HuH-7 (cell line): ENCODE measurements at places on chromosomes 12 and 14.

GRCh38 chr12:95073698-95074520 is 491 bp upstream of the NR2C1 start:
- no peak for DNase-seq

DNA sequence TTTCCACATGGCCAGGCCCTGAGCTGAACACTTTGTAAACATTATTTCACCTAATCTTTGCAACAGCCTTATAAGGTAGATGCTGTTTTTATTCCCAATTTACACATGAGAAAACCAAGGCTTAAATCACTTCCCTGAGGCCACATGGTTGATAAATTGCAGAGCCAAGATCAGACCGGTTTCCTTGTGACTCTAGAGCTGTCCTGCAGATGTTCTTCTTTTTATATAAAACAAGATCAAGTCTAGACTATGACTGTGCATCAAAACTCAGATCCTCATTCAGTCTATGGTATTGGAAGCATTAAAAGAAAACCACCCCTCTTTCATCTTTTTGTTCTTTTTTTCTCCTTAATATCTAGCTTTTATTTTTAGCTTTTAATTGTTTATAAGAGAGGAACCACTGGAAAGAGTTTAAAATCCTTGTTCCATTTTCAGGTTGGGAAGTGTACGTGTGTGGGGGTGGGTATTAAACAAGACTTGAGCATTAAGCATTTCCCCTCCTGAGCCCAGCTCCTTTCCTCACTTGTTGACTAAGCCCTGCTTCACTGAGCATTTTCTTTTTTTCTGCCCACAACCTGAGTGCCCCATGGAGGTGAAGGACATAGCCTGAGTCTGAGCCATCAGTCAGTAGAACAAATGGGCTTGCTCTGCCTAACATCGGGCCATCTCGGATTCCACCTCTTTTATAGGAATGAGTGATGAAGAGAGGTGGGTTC is 45.4 kb downstream of the GPATCH2L start:
- no peak for DNase-seq

DNA sequence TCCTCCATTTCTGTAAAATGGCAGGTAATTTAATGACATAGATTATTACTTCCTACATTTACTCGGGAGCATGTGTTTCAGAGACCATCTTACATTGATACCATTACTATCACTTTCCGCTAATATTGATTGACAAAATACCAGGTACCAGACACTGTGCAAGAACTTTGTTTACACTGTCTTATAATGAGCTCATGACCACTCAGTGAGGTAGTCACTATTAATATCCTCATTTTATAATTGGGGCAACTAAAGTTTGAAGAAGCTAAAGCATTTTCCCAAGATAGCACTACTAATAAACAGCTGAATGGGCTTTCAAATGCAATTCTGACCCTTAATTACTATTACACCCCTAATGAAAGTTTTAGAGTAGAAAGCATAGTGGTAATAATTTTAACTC is 734.8 kb downstream of the DIO2 start:
- DNase-seq, result no peak

GRCh38 chr14:84592770-84593169 is 937.2 kb upstream of the FLRT2 start:
- DNase-seq, result no peak

DNA sequence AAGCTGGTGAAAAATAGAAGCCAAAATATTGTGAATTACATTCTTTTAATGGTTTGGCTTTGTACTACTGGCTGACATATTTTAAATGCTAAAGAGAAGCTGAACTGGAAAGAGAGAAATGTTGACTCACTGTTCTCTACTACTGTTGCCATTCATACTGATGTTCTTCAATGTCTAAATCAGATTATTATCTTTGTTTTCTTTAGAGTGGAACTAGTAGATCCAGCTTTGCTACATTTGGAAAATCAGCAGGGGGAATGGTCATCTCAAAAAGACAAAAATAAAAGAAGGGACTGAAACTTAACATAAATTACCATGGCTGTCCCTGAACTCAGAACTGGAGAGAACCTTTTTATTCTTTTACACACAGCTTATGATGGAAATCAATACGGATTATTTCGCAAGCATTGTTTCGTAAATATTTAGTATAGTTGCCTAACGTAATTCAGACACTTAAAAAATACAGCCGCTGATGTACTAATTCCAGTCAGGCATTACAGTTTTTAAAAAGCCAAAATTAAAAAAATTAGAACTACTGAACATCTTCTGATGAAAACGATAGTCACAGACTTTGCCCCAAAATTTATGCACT is 76.3 kb upstream of the OTX2 start:
- no peak for DNase-seq

GRCh38 chr12:113174461-113175384 is 10.6 kb downstream of the DDX54 start:
- DNase-seq, result peak; percentile 88

DNA sequence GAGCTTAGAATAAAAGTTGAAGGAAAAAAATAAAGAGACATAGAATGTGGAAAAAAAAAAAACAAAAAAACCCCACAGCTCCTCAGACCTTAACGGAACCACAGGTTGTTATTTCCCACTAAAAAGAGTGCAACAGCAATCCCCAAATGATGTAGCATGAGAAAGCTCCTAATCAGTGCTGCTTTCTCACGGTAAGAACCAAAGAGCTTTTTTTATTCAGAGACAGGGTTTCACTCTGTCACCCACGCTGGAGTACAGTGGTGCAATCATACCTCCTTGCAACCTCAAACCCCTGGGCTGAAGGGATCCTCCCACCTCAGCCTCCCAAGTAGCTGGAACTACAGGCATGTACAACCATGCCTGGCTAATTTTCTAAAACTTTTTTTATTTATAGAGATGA is 13.3 kb downstream of the NDUFA12 start:
- no peak for DNase-seq

GRCh38 chr12:68479261-68479895 is 131.3 kb upstream of the RAP1B start:
- no peak for DNase-seq

GRCh38 chr14:36647417-36647823 is 14.2 kb upstream of the PAX9 start:
- no peak for DNase-seq

DNA sequence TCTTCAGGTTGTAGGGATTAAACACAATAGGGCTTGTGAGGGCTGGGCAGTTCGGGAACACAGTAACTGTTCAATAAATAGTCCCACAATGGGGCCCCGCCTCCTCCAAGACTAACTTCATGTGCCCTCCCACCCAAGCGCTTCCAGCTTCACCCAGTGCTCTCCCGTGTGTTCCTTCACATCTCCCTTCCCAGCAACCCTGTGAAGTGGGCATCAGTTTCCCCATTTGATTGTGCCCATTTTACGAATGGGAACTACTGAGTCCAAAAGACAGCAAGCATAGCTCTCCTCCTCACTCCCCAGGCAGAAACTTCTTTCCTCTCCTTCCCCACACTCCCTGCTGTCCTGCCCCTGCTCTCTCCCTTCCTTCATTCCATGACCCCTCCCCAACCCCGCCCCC is 6.2 kb upstream of the TRPV4 start:
- no peak for DNase-seq

DNA sequence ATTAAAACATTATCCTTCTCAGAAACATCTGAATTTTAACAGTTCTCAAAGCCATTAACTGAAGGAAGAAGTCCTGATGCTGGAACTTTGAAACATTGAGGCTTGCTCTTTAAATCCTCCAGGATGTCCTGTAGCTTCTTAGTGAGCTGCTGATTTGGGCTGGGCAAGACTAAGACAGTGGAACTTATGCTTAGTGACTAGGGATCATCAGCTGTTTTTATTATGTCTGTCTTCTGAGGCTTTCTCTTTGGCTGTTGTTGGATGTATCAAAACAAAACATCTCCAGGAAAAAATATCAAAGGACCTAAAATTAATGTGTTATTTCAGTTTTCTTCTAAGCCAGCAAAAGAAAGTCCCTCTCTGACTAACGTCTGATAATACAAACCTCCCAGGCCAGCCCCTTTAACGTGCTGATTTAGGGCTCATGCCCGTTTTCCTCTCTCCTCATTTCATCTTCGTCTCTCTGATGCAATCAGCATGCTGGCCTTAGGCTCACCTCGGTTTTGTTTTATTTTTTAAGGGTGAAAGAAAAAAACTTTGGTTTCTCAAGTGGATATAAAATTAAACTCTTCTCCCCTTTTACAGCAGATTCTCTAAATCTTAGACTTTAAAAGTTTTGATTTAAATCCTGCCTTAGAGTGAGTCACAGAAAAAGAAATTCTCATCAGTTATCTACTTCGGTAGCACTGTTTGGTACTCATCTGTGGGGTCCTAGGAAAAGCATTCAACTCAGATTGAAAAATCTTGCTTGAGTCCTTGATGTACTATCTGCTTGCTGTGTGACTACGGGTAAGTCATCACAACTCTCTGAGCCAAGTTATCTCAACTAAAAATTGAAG is 106.2 kb upstream of the CCDC91 start:
- no peak for DNase-seq

GRCh38 chr12:131101006-131101405 is 147.3 kb downstream of the ADGRD1 start:
- no peak for DNase-seq

DNA sequence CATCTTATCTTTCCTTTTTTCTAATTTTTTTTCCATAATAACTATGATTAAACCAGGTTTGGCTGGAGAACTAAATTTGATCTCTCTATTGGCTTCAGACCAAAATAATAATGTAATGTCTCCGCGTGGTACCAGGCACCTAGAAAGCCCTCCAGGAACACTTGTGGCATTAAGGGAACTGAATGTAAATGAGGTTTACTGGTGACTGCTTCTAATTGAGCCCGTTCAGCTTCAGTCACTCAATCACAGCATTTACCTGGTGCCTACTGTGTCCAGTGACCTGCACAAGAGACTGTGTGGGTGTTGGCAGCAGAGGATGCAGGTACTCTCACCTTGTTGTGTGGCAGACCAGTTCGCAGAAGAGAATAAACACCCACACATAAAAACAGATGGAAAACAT is 302.5 kb downstream of the DPF3 start:
- DNase-seq, result no peak

DNA sequence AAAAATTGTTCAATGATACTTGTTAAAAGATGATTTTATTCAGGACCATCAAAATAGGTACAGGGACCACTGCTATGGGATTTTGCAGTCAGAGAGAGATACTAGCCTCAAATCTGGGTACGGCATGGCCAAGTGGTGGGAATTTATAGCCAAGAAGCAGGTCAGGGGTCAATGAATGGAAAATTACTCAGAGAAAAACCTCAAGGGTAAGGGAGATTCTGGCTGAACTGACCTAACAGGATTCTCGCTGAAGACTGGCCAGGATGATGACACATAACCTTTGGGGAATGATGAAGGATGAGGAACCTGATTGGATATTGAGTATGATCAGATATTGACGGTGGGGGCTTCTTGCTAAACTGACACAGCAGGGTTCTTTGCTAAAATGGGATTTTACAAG is 32.7 kb downstream of the DEPDC4 start:
- DNase-seq, result no peak

DNA sequence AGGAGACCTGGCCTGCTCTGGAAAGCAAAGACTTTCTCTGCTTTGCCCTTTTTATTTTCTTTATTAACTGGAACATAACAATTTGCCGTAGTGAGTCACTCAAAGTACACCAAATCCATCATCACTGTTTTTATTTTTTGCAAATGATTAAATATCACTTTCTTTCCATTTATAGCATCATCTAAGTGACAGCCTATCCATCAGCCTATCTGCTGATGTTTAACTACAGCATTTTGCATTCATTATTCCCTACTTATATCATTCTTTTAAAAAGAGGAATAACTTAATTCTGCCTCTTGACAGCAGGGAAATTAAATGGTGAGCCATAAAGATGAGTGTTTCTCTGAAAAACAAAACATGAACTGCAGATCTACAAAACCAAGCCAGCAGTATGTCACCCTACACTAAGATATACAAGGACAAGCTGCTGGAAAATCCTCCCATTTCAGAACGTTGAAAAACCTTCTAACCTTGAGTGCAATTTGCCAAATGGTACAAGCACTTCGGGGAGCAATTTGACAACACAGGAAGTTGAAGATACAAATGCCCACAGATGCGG is 821.3 kb upstream of the TMEM132C start:
- DNase-seq, result no peak

- no peak for DNase-seq
These were observed 28.5 kb upstream of the PLEK2 start for GRCh38 chr14:67440513-67440912.

DNA sequence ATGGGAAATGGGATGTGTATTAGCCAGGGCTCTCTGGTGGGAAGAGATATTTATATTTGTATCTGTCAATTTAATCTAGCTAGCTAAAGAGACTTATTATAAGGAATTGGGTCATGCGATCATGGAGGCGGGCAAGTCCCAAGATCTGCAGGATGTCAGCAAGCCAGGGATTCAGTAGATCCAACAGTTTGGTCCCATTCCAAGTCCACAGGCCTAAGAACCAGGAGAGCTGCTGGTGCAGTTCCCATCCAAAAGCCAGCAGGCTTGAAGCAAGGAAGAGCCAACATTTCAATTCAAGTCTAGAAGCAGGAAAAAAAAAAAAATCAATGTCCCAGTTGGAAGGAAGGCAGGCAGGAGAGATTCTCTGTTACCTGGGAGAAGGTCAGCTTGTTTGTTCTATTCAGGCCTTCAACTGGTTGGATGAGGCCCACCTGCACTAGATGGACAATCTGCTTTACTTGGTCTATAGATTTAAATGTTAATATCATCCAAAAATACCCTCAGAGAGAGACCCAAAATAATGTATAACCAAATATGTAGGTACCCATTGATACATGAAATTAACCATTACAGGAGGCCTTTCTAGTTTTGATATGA is 60.7 kb upstream of the BCAT1 start:
- DNase-seq, result no peak

DNA sequence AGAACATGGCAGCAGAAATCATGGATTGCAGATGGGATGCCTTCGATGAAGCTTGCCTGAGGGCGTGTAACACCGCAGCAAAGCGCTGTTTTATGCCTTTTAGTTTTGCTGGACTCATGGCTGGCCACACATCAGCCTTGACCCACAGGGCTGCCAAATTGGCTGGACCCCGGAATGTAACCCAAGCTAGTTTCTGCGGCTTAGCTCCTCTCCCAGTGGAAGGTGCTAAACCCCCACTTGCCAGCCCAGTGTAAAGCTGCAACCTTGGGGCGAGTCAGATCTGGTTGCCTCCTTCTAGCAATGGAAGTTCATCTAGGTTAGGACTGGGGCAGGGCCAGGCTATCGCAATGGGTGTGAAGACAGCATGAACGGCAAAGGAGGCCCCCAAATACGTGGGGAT is 38.3 kb downstream of the MEG3 start:
- no peak for DNase-seq

GRCh38 chr12:71400481-71400880 is 39.1 kb upstream of the LGR5 start:
- no peak for DNase-seq

GRCh38 chr14:72049462-72049861 is 117.2 kb downstream of the RGS6 start:
- DNase-seq, result no peak

- DNase-seq, result no peak
These were observed 159.5 kb downstream of the ANO4 start for GRCh38 chr12:100954118-100954517.
